ENCODE measurements at places on chromosomes 2 and 18.

DNA sequence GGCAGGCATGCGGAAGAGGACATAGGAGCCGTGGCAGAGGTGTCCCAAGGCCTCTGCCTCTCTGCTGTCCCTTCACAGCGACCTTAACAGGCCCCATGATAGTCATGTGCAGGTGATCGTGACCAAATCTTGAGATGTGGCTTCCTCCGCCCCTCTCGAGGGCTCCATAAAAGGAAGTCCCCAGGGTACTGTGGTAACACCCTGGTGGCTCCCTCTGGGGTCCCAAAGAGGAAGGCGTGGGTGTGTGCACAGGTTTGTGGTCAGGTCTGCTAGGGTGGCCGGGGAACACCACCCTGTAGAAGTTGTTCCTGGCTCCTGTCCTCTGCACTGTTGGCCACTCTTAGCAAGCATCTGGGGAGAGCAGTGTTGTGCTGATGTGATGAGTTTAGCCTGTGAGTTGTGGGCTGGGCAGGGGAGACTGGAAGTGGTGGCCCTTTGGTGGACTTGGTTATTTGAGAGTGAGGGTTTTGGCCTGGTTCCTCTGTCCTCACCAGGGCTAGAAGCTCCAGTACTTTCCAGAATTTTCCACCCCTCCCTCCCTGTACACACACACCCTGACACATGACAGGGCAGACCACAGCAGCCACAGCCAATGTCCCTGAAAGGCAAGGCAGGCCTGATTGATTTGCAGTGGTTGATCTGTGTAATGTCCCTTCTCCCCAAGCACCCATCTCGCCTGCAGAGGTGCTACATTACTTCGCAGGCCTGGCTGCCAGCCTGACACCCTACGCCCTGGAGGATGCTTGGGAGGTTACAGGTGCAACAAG is 68.9 kb upstream of the BOD1L2 start:
- peak; percentile 42 for DNase-seq

DNA sequence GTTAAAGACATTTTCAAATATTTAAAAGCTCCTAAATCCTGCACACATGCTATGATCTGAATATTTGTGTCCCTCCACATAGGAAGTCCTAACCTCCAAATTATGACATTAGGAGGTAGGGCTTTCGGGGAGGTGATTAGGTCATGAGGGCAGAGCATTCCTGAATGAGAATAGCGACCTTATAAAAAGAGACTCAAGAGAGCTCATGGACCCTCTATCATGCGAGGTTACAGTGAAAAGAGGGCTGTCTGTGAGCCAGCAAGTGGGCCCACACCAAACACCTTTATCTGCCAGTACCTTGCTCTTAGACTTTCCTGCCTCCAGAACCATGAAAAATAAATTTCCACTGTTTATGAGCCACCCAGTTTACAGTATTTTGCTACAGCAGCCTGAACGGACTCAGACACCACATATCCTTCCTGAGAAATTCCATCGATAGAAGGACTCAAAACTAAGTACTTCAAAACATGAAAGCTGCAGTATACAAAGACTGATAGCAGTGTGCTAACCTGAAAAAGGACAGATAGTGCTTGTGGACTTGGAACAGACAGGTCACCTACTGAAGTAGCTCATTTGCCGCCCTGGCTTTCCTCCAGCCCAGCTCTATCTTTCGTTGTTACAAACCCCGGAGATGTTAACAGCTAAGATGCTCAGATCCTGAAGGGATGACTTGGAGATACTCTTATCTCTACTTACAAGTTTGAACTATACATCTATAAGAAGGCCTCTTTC is 13.8 kb downstream of the FAM210A start:
- no peak for DNase-seq

DNA sequence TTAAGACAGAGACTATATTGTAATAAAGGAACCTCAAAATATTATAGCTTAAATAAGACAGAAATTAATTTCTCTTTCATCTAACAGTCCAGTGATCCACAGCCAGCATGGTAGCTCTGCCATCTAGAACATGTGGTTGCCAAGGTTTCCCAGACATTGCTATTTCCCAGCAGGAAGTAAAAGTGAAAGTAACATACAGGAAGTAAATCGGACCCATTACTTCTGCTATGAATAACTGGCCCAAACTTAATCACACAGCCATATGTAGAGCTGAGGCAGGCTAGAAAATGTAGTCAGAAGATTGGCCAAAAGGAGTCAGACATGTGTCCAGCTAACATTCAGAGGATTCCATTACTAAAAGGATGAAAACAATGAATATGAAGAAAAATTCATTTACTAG is 71.0 kb downstream of the NOL4 start:
- no peak for DNase-seq

GRCh38 chr2:24049485-24050021 is at the start of gene FKBP1B:
Gene FKBP1B (plus strand): TSS chr2:24049741. CDS start chr2:24049850, 109 bp downstream.
- DNase-seq = peak; percentile 27

DNA sequence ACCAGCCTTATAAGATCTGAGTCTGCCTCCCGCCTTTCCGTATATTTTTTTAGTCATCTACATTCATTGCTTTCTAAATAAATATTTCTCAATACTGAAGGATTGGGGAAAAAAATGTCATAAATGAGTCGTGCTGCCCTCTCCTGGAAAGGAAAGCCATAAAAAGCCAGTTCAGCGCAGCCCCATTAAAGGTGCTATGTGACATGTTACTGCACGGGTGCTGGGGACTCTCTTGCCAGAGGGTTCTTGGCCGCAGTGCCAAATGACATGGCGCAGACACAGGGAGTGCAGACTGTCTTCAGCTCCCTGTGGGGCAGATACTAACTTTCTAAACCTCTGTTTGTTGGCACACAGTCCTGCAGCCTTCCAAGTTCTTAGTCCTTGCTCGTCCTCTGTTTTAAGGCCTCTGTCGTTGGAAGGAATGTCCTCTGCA is 53.7 kb upstream of the MAP3K20 start:
- DNase-seq = no peak

Data from memory B cell (primary cell).